ENCODE measurements at places on chromosomes 3 and 15.
A peak's percentile ranks its signal among the peaks of the same experiment; 100 is the strongest.

DNA sequence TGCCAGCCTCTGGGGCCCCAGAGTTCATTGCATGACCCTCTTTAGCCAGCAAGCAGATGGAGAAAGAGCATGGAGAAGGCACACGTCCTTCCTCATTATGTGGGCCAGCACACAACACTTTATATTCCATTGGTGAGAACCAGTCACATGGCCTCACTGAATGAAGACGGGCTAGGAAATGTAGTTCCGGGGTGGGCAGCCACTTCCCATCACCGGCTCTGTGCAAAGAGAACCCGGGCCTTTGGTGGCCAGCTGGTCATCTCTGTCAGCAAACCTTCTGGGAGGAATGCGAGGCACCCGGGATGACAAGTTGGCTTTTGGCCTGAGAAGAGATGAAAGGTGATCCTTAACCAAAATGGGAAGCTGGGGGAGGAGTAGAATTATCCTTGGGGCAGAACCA is 90.2 kb upstream of the VGLL4 start:
- DNase-seq = no peak

DNA sequence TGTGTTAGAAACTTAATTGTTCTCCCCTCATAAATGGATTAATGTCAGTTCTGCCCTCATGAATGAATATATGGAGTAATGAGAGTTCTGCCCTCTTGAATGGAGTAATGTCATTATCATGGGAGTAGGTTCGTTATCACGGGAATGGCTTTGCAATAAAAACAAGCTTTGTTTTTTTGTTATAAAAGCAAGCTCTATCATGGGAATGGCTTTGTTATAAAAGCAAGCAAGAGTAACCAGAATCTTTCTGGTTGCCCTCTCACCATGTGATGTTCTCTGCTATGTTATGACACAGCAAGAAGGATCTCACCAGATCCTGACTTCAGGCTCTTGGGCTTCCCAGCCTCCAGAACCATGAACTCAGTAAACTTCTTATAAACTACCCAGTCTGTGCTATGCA is 38.4 kb upstream of the UBL7 start:
- DNase-seq = no peak

DNA sequence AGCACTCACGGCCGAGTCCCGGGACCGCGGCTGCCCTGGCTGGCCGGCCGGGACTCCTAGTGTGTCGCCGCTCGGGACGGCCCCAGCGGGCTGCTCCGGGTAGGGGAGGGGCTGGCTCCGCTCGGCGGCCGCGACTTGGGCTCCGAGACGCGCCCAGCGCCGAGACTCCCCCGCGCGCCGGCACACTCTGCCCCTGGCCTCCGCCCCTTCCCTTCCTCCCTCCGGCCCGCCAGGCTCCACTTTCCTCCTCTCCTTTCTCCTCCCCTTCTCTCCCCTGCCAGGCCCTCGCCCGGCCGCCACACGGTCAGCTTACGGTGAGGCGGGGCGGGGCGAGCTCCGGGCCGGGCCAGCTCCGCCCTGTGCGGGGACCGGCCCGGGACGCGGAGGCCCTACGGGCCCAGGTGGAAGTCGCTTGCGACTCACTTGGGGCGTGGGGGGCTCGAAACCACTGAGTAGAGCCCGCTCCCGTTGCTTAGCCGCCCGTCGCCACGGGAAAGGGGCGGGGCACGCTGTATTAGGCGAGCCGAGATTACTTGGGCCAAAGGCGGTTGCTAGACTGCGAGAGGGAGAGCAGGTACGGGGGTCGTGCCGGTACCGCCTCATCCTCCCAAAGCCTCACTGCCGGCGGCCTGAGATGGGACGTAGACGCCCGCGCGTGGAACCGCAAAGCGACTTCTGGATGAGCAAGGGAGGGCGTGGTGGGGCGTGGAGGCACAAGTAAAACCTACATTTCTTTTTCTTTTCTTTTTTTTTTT is at the start of gene ITGB5:
TSS of gene ITGB5 (minus strand) at position 189 of the 755 bp plus-strand sequence. CDS start 365 bp downstream, outside the sequence.
- peak; percentile 83 for DNase-seq

GRCh38 chr3:80993241-80993945 is 768.1 kb downstream of the GBE1 start:
- no peak for DNase-seq

- DNase-seq = no peak
These were observed 986.4 kb downstream of the ROBO1 start for GRCh38 chr3:78781351-78781750.

GRCh38 chr15:34301058-34301457 is 36.5 kb downstream of the SLC12A6 start:
- no peak for DNase-seq

- DNase-seq = no peak
These were observed 51.7 kb upstream of the TSPAN3 start for GRCh38 chr15:77122576-77122975.

DNA sequence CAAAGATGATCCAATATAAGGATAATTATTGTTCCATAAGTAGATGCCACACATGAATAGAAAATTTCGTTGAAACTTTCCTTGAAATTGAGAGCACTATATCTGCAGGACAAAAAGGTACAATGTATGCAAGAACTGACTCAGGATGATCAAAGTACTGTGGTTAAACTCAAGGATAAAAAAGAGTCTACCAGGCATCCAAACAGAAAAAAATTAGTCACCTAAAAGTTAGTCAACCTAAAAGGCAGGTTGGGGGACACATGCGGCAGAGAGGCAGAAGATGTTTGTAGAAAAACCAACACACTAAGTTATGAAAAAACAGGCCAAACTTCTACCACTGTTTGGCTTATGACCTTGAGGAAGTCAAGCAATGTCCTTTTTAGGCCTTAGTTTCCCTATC is 68.7 kb downstream of the GSK3B start:
- DNase-seq = no peak

DNA sequence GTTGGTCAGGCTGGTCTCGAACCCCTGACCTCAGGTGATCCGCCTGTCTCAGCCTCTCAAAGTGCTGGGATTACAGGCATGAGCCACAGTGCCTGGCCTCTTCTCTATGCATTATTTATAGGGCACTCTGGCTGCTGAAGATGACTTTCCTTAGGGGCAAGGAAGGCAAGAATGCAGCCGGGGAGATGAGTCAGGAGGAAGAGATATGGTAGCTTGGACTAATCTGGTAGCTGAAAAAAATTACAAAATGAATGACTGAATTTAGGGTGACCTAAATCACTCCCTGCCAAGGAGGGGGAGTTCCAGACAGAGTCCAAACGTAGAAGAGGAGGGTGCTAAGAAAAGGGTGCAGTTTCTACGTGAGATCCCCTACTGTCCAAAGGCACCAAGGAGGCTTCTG is 14.2 kb downstream of the RHCG start:
- DNase-seq = no peak

DNA sequence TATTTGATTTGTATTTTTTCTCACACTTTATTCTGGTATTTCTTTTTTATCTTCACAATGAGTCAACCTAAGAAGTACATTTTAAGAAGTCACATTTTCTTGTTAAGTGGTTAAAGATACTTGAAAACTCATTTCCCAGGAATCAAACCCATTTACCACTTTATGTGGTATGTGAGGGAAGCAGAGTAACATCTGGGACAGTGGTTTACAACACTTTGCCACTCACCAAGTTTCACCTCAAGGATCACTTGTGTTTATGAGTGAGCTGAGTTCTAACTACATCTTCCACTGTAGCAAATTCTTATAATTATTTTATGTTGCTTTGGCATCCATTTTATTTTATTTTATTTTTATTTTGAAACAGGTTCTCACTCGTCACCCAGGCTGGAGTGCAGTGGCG is 53.8 kb downstream of the IGSF11 start:
- no peak for DNase-seq

- DNase-seq = peak; percentile 60
These were observed 226.9 kb downstream of the ADAMTS9 start for GRCh38 chr3:64460877-64461276.
